Activated T-cell treated with anti-CD3 and anti-CD28 coated beads for 4 hours (primary cell): ENCODE measurements at places on chromosomes 11 and 22.
A peak's percentile ranks its signal among the peaks of the same experiment; 100 is the strongest.

DNA sequence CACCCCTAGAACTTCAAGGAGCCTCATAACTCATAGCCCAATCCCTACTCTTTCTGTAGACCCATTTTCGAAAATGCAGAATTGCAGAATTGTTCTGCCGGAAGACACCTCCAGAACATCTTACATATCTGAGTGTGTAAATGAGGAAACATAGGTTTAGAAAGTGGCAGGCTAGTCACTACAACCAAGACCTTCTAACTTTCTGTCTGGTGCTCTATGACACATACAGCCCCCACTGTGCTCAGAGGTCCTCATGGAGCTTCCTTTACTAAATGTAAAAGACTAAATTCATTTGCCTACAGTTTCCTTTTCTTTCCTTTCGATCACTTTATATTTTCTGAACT lies 132.1 kb upstream of the DDI1 start:
- no peak for DNase-seq

GRCh38 chr11:57812634-57813033 lies 51.0 kb downstream of the CTNND1 start:
- DNase-seq: no peak

- no peak for DNase-seq
These were observed 117.0 kb downstream of the SLC1A2 start for GRCh38 chr11:35302398-35302797.

DNA sequence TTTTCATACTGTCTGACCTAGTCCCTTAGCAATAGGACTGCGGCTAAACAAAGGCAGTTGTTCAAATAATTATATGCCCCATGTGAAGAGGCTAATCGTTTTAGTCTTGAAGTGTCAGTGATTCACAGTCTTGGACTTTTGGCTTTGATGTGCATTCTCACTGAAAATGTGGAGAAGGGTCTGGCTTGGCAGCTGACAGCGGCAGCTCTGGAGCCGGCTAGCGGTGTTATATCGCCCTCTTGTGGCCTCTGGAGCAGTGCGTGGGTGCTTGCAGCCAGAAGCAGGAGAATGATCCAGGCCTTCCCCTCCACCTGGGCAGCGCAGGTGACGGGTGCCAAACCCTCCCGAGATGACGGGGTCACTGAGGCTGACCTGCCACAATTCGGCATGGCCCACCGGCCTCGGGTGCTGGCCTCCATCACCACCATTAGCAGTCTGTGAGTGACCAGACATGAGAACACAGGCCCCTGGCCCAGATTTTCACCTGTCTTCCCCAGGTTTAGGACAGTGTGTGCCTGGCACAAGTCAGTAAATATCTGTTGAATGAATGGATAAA lies 90.3 kb upstream of the PITPNB start:
- peak; percentile 66 for DNase-seq

DNA sequence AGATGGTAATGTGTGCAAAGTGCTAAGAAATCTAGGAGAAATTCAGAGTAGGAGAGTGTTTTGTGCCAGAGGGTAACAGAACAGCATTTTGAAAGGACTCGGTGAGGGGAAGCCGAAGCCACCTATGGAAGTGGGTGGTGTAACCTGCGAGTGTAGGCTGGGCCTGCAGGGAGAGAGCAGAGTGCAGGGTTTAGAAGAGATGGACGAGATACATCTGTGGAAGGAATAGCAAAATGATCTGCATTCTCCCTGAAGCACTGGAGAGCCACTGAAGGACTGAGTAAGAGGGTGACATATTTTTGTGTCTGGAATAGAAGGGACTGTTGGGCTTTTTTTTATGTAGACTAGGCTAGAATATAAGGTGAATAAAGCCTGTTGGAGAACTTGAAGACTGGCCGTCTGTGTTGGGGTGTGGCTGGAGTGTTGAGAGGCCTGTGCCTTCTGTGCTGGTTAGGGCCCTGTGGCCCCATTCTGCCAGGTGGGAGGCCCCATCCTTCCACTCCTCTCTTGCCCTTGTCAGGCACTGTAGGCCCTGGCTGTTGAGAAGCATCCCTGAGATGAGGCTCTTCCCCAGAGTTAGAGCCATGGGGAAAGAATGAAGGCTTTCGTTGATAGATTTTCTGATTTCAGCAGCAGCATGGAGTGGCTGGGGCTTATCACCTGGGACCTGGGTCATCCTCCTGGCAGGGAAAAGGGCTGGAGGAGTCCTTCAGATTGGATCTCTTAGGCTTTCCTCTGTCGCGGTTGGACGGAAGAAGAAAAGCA lies 102.2 kb downstream of the ZBTB16 start:
- DNase-seq: no peak

DNA sequence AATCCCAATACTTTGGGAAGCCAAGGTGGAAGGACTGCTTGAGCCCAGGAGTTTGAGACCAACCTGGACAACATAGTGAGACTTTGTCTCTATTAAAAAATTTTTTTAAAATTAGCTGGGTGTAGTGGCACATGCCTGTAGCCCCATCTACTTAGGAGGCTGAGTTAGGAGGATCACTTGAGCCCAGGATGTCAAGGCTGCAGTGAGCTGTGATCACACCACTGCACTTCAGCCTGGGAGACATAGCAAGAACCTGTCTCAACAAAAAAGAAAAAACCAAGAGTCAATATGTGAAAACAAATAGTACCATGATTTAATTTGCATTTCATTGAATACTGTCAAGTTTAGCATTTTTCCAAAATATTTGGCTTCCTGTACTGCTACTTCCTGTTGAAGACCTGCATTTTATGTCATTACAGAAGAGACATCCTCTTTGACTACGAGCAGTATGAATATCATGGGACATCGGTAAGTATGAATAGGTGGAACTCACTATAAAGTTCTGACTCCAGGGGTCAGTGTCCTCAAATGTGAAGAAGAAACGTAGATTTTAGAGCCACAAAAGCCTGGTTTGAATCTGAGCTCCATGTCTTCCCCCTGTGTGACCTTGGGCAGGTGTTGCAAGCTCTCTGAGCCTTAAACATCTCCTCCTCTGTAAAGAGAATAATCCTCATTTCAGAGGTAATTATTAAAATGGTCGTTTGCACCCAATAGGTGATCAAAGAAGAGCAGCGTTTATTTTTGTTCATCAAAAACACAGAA lies 16.0 kb downstream of the CDC45 start:
- no peak for DNase-seq

- DNase-seq: no peak
These were observed 33.3 kb downstream of the ST14 start for GRCh38 chr11:130192845-130193267.

DNA sequence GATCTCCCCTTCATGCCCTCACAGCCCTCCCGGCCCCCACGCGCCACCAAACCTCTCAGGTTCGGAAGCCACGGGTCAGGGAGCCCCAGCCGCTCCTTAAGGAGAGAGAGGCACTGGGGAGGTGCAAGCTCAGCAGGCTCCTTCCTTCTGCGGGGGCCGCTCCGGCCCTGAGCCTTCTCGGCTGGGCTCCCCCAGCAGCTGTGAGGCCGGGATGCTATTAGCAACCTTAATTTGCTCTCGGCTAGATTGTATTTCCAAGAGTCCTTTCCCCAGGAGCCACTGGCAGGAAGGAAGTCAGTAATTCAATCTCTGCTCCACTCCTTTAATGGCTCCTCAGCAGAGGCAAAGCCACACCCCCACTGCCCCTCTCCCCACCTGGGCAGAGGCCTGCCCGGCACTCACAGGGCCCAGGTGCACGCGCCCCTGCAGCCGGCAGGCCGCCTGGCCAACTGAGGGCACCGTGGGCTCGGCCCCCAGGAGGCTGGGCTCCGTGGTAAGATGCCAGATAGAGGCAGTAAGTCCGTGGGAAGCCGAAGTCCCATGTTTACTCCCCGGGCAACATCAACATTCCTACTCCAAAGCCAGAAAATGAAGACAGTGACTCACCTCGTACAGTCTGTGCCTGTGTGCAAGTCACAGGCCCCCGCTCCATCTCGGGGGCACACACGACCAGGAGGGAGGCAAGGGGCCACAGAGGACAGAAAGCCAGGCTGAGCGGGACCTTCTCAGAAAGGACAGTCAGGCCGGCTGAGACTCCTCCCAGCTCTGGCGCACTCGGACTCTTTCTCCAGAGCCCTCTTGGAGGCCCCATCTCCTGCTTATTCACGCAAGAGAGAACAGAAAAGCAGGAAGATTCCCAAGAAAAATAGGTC lies 5.2 kb downstream of the IGSF9B start:
- no peak for DNase-seq

DNA sequence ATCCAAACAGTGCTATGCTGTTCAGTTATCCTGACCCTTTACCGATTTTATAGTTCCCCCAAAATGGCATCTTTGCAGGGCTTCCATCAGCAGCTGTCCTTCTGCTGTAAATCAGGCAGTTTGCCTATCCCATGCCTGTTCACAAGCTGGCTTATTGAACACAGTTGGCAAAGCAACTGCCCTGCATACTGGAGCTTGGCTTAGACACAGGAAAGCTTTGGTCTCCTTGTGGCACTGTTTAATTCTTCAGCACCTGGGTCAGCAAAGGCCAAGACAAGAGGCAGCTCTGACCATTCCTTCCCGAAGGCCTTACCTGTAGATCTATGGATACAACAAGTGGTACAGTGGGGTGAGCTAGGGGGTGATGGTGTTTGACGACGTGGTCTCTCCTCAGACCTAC lies 32.2 kb downstream of the TSPAN18 start:
- DNase-seq: no peak

DNA sequence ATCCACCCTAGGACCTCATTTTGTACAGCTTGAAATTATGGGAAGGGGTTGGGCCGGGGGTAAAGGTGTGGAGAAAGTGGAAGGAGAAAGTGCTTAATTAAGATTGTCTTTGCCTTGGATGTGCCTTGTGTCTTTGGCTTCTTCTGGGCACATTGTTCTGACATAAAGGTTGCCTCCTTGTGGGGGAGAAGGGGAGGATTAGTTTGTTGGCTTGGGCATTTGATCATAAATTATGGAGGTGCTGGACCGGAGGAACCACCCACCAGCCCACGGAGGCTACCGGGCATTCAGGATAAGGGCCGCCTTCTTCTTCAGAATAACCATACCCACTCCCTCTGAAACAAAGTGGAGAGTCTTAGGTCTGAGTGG lies 1.3 kb downstream of the PAFAH1B2 start:
- DNase-seq: no peak

- no peak for DNase-seq
These were observed 748.3 kb upstream of the CCDC90B start for GRCh38 chr11:84034484-84034883.

GRCh38 chr11:71428861-71429435 lies 19.2 kb downstream of the DHCR7 start:
- no peak for DNase-seq

- DNase-seq: no peak
These were observed 197.0 kb downstream of the PGR start for GRCh38 chr11:100932474-100933100.

DNA sequence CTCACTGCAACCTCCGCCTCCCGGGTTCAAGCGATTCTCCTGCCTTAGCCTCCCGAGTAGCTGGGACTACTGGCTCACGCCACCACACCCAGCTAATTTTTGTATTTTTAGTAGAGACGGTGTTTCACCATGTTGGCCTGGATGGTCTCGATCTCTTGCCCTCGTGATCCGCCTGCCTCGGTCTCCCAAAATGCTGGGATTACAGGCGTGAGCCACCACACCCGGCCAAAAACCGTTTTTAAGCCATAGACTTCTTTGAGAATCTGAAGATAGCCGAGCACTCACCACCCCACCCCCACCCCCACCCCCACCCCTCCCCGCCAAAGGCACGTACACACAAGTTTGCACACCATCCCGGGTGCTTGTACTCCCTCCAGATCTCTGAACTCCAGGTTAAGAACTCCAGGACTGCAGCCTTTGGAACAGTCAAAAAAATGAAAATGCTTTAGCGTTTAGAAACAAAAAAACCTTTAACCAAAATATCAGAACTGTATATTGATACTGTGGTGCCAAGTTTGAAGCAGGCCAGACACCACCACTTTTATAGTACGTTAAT lies 1.5 kb downstream of the CRKL start:
- DNase-seq: no peak

DNA sequence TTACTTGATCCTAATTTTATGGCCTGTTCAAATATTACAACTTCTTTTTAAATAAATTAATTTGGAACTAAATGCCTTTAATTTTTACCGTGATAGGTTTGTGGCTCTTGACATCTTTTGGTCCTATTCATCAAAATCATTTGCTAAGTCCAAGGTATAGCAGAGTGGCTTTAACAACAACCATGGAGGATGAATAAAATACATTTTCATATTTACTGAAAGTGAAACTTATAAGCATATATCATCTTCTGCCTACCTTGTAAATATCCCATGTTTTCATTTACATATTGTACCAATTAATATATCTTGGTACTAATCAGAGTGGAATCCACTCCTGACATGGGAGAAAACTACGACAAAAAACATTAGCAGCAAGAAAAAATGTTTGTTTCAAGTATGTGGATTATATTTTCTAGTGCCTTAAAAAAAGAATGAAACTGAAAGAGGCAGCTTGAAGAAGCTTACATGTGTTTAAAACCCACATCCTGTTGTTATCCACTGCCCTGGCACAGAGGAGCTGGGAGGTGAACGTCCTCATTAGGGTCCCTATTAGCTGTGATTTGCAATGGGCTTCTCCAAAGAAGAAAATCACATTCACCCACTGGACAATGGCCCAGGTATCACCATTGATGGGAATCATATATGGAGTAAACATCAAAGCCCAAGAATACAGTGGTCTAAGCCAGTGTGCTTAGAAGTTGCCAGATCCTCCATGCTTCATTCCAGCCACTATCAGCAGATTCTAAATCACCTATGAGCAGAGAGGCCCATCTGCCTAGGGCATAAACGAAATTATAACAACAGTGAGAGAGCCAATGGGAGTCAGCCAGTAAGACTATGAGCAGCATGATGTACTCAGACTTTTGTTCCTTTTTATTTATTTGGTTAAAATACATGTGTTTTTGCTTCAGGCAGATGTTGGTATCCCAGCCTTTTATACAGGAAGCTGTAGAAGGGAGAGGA lies 84.7 kb downstream of the MAML2 start:
- no peak for DNase-seq

DNA sequence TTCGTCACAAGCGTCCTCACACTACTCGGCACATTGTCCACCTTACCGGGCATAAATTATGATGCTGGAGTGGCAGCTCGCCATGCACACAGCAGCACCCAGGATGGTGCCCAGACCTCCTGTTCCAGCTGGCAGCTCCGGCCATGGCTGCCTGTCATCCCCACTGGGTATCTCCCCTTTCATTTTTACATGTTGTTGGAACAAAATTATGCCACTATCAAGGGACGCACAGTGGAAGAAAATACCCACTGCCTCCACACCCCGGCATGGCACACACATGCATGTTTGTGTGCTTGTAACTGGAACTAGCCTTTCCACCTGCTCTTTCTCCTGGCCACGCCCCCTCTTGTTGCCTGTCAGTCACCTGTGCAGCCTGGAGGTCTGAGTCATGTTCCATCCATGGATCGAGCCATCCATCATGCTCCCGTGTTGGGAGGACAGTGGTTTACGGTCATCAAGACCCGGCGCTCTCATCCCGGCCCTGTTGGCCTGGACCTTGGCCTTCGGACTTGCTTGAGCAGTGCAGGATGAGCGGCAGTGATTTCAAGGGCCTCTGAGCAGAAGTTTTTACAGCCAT lies 1069.6 kb downstream of the BRD1 start:
- DNase-seq: no peak

GRCh38 chr11:74749127-74749964 lies 697 bp downstream of the RNF169 start:
- peak; percentile 30 for DNase-seq
